ENCODE measurements at places on chromosomes 4 and X.

- DNase-seq: no peak
Observed at GRCh38 chr4:76198411-76199237, 15.0 kb downstream of the SCARB2 start.

- DNase-seq: no peak
Observed at GRCh38 chr4:157014621-157015591, 43.3 kb upstream of the PDGFC start.

DNA sequence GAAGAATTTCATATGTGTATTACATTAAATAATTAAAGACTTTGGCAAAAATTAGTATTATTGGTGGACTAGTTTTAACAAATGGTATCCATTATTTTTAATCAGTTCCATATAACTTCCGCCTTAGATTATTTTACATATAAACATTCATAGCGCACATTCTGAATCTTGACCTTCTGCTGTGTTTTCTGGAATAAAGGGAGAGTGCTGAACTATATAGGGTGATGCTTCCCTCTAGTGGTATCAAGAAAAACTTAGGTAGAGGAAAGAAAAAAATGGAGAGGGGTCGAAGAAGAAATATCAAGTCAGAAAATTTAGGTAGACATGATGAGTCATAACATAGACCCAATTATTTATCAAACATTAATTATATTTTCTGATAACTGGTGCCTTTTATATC is 155.6 kb upstream of the PACRGL start:
- DNase-seq: no peak

GRCh38 chr4:122665161-122665929 is 44.5 kb upstream of the IL21 start:
- no peak for DNase-seq

GRCh38 chr4:186939226-186939625 is 215.6 kb upstream of the FAT1 start:
- no peak for DNase-seq

DNA sequence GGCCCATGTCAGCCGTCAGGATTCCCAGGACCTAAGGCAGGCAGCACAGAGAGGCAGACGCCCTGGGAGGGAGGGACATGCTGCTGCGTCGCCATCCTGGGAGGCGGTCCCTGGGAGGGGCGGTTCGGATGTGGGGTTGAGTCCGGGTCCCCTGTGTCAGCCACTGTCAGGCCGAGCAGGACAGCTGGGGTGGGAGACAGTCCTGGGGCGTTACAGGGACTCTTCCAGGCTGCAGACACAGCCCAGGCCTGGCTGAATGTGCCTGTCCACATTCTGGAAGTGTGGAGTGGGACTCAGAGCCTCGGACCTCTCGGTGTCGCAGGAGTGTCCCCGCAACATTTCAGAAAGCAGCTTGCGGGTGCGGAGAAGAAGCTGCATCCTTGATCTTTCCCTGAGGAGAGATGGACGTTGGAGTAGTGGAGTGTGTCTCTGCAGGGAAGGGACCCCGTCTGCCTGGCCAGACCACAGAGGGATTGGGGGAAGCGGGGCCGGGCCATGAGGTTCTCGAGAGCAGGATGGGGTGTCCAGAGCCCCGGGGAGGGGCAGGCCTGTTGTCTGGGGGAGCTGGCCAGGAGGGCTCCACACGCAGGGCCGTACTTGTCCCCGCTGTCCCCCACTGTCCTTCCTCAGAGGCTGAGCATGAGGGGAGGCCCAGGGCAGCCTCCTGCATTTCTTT is 6.1 kb downstream of the AKAP17A start:
- no peak for DNase-seq

DNA sequence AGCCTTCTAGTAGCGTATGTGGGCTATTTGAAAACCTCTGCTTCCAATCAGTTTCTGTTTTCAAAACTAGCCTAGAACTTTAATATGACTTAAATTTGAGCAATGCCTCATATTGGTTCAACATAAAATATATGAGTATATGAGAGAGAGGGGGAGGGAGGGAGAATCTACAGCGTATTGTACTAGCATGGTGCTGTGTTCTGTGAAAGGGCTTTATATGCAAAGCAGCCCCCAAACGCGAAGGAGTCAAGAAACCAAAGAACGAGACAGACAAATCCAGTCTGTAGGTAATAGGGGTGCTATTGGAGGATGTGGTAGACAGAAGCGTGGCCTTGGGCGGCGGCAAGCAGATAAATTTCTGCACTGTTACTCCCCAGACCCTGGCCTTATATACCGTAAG is 784 bp upstream of the ANXA5 start:
- no peak for DNase-seq

- no peak for DNase-seq
Observed at GRCh38 chrX:136322064-136322463, 21.3 kb downstream of the ADGRG4 start.

DNA sequence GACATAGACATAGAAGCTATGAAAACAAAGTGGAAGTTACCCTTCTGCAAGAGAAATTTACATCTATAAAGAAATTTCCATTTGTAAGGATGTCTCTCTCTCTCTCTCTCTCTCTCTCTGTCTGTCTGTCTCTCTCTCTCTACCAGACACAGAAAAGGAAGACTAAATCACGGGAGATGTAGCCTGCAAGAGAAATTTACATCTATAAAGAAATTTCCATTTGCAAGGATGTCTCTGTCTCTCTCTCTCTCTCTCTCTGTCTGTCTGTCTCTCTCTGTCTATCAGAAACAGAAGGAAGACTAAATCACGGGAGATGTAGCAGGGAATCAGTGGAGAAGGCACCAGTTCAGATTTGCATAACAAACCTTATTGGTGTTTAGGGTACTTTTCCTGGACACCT is 65.6 kb upstream of the CTSO start:
- DNase-seq: no peak

DNA sequence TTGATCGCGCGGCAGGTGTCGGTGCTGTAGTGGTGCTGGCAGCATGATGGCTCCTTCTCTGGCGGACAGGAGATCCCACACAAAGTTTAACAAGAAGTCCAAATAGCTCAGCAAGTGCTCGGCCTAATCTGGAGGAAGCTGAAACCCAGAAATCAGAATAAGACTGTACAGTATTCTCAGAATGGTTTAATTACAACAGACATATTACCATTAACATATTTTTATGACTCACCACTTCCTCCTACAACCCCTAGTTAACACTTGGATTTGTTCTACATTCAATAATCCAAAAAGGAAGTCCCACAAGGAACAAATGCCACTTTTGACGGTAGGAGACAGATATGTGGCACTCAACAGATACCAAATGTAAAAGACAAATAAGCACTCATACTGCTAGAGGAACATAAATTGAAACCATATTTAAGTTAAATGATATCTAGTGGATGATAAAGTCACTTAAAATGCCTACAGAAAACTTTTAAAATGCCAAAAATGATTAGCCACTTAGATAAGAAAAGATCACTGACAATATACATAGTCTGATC is 91.2 kb downstream of the HUWE1 start:
- DNase-seq: no peak

GRCh38 chr4:101037938-101038413 is 309.4 kb downstream of the PPP3CA start:
- no peak for DNase-seq
